Ovary (tissue), 10 donors: ENCODE measurements at places on chromosomes 7 and 10. TPM values are rescaled to one million over a fixed set of nuclear protein-coding genes. Genes with fewer than 3 reads are reported as not detected.

FKBP6 gene
- not detected for total RNA-seq

HECW1 gene
- total RNA-seq, result 4.0 TPM

CNTNAP2 gene
- 0.24 TPM for total RNA-seq

GPR158 gene
- total RNA-seq, result 0.10 TPM

TDRD1 gene
- 1.4 TPM for total RNA-seq

MKX gene
- total RNA-seq, result 23.6 TPM

PIK3AP1 gene
- total RNA-seq, result 7.8 TPM

IGF2BP3 gene
- total RNA-seq, result 0.64 TPM

SPAG6 gene
- total RNA-seq, result 0.95 TPM

NRBF2 gene
- 12.9 TPM for total RNA-seq
